ENCODE measurements at places on chromosomes 3 and 15. TPM values are rescaled to one million over a fixed set of nuclear protein-coding genes. Genes with fewer than 3 reads are reported as not detected.
A peak's percentile ranks its signal among the peaks of the same experiment; 100 is the strongest.

GRCh38 chr15:73716417-73716816, 32.2 kb downstream of the CD276 start:
- no peak for DNase-seq

DNA sequence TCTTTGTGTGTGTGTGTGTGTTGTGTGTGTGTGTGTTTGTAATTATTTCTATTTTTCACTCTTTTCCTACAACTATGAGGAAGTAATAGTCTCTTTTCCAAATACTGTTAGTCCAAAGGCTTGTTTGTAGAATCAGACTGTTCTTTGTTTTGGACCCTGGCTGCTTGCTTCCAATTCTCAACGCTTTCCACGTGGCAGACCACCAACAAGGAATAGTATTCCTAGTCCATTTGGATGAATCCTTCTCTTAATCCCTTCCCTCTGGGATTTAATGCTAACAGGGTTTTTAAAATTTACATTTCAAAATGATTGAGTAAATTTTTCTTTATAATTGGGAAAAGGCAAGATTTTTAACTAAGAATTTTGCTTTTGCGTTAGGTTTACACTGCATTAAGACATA, 62.7 kb downstream of the ADAMTSL3 start:
- DNase-seq, result no peak

LRTM1 gene
- not detected for total RNA-seq

DUOXA2 gene
- total RNA-seq, result not detected

GRCh38 chr3:119626196-119626595, 28.5 kb downstream of the PLA1A start:
- no peak for DNase-seq

DNA sequence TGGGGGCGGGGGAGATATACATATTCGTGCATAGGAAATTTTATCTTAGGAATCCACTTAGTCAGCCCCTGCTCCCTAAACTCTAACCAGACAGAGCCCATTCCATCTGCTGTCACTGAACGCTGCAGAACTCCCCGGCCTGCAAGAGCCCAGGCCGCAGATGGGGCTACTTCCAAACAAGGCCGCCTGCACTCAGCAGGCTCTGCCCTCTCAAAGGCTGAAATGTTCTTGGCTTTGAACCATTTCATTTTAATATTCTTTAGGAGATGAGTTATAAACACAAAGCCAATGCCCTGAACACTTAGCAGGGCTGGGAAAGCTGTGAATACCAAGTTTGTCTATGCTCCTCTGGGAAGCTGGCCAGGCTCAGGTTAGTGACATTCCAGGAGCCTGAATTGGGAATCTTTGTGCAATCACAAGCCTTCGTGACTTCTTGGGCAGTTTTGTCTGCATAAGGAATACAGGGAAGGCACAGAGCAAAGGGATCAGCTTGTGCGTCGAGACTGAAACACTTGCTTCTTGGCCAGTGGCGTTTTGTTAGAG, 65.0 kb downstream of the SYNM start:
- DNase-seq, result no peak

- DNase-seq, result peak; percentile 47
Measured at GRCh38 chr3:167691366-167691765, 37.6 kb upstream of the WDR49 start.

IGSF11 gene
- 0.09 TPM for total RNA-seq

- DNase-seq, result no peak
Measured at GRCh38 chr15:68609629-68610028, 30.8 kb downstream of the CORO2B start.

GRCh38 chr15:67117370-67117769, 52.0 kb downstream of the SMAD3 start:
- DNase-seq, result no peak

CTXND1 gene
- total RNA-seq, result not detected

DNA sequence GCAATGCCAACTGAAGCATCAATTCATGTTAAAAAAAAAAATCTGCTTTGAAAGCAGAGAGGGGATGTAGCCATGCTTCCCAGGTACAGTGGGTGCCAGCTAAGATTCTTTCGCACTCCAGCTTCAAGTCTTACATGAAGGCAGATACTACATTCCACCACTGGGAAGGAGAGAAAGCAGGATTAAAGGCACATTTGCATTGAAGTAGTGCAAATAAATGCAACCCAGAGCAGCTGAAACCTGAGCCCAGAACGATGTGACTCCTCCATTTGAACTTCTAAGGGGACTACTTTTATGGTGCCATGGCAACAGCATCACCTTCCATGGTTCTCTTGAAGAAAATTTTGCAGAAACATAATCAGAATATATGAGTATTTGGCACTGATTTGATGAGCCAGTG, 19.1 kb upstream of the GJD2 start:
- no peak for DNase-seq

DNA sequence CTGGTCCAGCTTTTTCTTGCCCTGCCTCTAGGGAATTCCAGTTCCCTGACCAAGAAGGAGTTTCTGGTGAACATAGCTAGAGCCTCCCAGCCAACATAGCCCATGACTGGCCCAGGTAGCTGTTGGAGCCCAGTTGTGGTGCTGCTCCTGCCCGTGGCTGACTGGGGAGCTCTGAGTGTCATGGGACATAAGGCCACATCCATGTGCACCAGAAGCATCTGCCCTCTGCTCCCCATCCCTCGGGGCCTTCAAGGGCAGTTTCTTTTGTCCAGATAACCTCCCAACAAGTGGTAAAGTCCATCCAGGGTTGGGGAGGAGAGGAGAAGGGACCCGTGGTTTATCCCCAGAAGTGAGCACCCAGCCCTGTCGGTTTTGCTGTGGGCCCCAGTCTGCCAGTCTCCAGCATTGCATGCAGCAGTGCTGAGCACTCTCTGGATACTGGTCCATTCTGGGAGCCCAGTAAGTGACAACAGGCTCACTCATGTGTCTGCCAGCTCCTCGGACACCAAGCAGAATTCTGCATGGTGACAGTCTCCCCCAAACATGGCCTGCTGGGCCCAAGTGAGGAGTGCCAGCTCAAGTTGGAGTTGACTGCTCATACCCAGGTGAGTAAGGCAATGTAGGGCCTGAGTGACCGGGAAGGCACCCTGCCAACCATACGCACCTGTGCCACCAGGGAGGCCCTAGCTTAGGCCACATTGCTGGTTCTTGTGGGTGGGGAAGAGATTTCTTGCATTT, 28.8 kb downstream of the ACAA1 start:
- no peak for DNase-seq

MANF gene
- 124 TPM for total RNA-seq

GRCh38 chr3:46400846-46401245, 6.0 kb downstream of the CCR5AS start:
- no peak for DNase-seq

- DNase-seq, result no peak
Measured at GRCh38 chr3:30646181-30646876, 39.9 kb downstream of the TGFBR2 start.

DNA sequence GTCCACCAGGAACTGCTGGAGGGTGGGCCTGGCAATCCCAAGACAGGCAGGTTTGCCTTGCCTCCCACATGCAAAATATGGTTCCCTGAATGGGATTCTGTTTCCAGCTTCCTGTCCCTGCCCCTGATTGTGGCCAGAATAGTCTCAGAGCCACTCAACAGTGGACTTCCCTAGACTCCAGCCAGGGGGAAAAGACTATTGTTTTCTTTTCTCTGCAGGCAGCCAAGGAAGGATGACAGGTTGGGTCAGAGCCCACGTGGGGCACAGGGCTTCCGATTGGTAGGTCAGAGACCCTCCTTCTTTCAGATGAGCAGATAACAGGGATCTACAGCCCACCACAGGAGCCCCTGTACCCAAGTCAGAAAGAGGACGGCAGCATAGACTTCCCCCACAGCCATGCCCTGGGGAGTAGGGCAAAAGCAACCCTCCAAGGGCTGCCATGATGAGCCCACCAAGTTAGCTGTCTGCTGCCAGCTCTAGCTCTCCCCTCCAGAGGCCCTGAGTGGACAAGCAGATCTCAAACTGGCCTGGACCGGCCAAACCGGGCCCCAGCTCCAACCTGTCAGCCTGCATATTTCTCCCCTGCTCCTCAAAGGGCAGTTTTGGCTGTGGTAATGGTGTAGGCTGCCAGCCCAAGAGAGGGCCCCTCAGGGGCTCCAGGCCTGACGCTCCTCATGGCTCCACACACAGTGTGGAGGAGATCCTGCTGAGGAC, 6.4 kb downstream of the TLR9 start:
- DNase-seq, result peak; percentile 7

- DNase-seq, result no peak
Measured at GRCh38 chr15:101481917-101482525, 7.5 kb downstream of the PCSK6 start.

DNA sequence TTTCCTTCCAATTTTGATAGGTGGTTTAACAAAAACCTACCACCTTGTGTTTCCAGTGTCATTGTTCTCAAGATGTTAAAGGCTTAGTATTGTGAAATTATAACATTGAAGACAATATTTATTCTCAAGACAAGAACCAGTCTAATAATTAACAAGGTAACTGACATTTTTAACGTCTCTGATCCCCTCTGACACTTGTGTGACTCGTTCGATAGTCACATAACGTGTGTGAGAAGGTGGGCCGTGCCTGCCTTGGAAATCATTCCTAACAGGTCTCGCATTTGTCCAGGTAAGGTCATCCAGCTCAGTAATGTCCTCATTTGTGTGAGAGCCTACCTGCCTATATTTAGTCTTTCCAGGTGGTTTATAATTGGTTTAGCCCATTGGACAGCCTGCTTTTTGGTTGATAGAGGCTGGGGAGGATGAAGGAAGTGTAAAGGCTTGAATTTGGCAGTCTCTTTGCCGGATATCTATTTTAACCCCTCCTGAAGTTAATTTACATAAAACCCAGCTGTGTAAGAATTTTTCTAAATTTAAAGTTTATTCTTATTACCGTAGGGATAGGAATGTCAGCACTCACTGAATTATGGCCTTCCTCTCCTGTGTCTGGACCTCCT, 94.4 kb downstream of the AKAP13 start:
- DNase-seq, result no peak

TAGLN3 gene
- 3.5 TPM for total RNA-seq

- DNase-seq, result no peak
Measured at GRCh38 chr15:48896869-48897814, 19.2 kb downstream of the EID1 start.

DNA sequence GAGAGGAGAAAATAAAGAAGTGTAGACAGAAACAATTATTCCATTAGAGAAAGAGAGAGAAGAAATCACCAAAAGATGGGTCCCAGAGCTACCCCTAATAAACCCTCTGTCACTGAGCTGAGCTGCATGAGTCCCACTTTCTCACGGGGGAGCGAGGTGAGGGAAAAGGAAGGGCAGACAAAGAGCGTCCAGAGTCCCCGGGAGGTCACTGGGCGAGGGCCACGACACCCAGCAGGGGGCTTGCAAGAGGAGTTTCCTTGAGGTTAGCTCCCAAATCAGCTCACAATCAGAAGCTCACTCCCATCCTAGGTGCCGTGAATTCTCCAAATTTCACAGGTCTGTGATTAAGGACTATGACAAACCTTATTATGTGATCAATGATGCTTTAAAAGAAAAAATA, 62.3 kb downstream of the XXYLT1 start:
- DNase-seq, result no peak

GAP43 gene
- total RNA-seq, result not detected

DNA sequence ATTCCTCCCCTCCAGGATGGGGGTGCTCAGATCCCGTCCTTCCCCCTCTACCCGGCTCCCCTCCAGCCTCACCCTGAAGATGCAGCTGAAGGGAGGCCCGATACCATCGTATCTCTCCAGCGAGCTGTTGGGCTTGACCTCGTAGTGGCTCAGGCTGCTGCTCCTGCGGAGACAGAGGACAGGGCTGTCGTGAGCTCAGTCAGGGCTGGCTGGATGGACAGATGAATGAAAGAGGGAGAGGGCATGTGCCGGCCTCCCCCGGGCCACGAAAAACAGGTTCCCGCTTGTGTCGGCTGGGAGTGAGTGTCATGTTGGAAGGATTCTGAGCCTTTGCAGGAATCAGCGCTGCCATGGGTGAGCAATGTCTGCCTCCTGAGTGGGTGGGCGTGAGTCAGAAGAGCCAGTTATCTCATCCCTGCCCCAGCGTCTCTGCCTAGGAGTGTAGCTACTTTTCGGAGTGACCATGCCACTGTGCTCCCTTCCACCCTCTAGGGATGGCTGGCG, 35.2 kb downstream of the FEM1B start:
- DNase-seq, result peak; percentile 12

DNA sequence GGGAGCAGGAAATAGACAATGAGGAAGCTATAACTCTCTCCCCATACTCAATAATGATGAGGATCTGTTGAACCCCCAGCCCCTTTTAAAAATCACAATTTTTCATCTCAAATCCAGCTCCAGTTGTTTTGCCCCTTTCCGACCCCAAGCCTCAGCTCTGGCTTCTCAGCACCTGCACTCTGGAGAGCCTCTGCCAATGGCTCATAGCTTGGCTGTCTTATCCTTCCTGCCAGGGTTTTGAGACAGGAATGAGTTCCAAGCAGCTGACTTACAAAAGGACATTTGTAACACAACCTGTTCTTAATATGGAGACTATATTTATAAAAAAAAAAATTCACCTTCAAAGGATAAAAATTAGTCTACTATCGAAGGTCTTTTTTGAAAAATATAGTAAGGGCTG, 105.9 kb upstream of the NEDD4 start:
- DNase-seq, result no peak

DNA sequence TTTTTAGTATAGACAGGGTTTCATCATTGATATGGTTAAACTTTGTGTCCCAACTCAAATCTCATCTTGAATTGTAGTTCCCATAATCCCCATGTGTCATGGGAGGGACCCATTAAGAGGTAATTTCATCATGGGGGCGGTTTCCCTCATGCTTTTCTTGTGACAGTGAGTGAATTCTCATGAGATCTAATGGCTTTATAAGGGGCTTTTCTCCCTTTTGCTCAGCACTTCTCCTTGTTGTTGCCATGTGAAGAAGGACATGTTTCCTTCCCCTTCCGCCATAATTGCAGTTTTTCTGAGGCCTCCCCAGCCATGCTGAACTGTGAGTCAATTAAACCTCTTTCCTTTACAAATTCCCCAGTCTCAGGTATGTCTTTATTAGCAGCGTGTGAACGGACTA, 20.2 kb upstream of the ZNF710 start:
- no peak for DNase-seq

DNA sequence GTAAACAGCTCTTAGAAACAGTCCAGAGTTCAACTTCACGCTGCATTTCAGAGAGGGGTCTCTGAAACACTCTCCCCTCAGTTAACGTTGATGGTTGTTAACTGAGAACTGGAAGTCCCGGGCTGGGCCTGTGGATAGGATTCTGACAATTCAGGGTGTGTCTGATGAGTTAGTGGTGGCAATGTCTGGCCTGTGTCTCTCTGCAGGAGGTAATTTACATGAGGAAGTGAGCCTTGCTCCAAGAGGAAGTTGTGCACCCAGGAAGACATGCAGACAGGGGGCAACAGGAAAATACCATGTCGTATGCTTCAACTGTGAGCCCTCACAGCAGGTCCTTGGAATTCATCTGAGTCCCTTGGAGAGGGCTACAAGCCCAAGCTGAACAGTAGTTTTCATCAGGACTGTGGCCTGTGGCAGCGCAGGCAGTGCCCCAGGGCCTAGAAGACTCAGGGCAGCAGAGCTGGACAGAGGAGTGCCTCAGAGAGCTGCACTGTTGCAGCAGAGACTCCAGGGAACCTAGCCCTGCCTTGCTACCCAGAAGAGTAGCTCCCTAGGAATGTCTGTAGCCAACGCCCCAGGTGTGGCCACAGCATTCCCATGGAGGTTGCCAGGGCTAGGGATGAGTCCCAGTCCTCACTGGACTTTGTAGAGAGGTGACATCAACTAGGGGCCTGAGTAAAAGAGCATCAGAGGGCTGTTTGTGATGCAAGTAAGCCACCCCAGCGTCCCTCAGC, 104.6 kb upstream of the SELENOK start:
- no peak for DNase-seq

GRCh38 chr15:51558411-51558810, 64.2 kb downstream of the DMXL2 start:
- DNase-seq, result no peak
